CD4-positive, alpha-beta T cell treated with Interleukin-6 at 100 ng/mL for 8 hours (primary cell): ENCODE measurements at places on chromosomes 7 and 10.

DNA sequence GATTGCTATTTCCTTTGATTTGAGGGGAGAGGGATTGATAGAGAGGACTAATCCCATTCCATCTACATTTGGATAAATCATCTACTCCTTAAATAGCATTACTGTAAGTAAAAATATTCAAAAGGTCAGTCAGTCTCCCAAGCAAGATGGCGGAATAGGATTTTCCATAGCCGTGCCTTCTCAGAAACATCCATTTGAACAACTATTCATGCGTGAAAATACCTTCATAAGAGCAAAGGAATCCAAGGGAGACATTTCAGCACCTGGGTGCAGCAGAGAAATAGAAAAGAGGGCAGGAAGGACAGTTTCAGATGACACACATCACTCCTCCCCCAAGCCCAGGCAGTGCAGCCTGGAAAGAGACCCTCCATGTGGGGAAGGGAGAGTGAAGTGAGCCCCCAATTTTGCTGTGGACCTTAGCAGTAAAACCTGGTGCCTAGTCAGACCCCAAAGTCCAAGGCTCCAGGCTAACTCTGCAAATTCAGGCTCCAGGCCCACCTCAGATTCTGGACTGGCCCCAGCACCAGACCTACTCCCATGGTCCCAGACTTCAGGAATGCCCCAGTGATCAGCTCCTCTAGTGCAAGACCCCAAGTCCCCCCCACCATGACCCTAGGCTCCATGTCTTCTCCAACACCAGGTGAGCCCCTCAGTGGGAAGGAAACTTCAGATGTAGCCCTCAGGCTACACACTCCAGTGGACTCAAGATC lies 104.3 kb upstream of the LANCL2 start:
- no peak for DNase-seq

- no peak for DNase-seq
Measured at GRCh38 chr10:77293773-77294172, 343.8 kb downstream of the KCNMA1 start.

DNA sequence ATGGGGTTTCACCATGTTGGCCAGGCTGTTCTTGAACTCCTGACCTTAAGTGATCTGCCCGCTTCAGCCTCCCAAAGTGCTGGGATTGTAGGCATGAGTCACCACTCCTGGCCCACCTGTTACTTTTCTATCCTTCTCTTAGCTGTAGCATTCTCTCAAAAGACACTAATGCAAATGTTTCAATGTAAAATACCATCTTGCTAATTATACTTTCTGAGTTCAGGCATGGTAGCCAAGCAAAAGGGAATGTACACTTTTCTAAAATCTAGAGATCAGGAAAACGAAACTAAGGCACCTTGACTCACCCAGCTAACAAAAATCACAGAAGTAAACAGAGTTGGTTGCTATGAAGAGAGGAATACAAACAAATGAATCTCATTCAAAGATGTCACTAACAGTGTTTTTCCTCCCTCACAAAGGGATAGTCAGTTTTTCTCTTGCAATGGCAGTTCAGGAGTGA lies 401.0 kb upstream of the NRP1 start:
- DNase-seq, result no peak

GRCh38 chr7:74606909-74607510 lies 50.5 kb upstream of the GTF2I start:
- DNase-seq, result no peak

DNA sequence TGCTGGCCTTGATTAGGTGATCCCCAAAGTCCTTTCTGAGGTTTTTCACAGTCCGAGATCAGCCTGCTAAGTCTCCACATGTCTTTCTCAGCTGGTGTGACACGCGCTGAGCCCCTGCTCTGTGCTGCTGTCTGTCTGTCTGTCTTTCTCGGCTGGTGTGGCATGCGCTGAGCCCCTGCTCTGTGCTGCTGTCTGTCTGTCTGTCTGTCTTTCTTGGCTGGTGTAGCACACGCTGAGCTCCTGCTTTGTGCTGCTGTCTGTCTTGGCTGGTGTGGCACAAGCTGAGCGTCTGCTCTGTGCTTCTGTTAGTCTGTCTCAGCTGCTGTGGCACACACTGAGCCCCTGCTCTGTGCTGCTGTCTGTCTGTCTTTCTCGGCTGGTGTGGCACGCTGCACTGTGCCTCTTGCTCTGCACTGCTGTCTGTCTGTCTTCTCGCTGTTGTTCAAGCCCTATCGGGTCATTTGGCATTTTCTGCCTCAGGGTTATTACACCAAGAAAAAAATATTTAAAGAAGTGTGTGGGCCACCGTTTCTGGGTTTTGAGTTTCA lies 217.3 kb upstream of the SHH start:
- DNase-seq, result no peak

DNA sequence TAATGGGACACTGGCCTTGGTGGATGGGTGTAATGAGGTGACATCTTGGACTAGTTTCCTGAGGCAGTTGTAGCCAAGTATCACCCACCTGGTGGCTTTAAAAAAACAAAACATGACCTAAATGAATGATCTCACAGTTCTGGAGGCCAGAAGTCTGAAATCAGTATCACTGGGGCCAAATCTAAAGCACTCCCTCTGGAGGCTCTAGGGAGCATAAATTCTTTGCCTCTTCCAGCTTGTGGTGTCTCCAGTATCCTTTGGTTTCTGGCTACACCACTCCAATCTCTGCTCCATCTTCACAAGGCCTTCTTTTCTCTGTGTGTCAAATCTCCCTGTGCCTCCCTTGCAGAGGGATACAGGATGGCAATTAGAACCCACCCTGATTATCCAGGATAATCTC lies 342.9 kb downstream of the CALN1 start:
- DNase-seq, result no peak

DNA sequence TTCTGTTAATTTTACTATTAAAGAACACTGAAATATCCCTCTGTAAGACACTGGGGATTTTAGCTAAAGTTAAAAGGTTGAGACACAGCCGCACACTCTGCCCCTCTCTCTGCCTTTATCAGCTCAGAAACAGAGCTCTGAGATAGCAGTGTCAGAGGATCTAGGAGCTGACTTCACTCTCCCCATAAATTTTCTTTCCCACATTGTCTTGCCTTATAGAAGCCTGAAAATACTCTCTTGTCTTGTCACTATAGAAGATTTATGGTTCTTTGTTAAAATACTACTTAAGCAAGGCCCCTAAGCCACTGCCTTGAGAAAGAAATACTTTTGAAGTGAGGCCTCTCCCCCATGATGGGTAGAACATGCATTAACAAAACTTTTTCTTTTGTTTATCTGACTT lies 105.7 kb upstream of the C10orf90 start:
- DNase-seq, result no peak

GRCh38 chr7:39407723-39408122 lies 158.5 kb upstream of the YAE1 start:
- DNase-seq, result no peak

DNA sequence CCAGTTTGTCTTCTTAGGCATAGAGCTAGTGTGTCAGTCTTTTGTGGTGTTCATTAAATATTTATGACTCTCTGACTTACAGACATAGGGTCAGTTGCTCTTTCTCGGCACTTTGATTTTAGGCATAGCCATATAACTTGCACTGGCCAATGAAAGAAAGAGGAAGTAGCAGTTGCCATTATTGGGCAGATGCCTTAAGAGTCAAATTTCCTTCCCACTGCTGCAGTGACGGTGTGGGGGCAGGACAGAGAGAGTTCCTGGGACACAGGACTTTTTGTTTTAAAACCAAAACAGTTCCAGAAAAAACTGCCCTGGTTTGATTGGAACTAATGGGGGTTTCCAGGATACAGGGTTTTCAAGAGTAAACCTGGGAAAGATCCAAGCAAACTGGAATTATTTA lies 60.2 kb upstream of the PHF14 start:
- DNase-seq, result no peak

GRCh38 chr10:1116696-1117280 lies 60.6 kb downstream of the WDR37 start:
- no peak for DNase-seq

GRCh38 chr10:1524540-1524939 lies 212.8 kb downstream of the ADARB2 start:
- DNase-seq, result no peak

- DNase-seq, result no peak
Measured at GRCh38 chr10:28285816-28286215, 17.0 kb downstream of the MPP7 start.

DNA sequence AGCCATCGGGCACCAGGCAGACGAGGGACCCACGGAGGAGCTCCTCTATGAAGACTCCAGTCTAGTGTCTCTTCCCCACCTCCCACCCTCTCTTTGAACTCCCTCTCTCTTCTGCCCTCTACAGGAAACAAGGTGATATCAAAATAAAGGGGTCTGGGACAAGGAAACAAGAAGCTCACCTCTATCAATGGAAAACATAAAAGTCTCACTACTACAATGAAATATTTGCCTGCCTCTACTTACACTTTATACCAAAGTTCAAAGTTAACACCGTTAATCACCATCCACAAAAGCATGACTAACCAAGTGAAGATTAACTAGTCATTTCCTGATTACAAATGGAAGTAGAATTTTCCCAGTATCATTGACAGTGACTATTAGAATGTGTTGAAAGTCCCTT lies 82.2 kb downstream of the PARD3 start:
- no peak for DNase-seq

DNA sequence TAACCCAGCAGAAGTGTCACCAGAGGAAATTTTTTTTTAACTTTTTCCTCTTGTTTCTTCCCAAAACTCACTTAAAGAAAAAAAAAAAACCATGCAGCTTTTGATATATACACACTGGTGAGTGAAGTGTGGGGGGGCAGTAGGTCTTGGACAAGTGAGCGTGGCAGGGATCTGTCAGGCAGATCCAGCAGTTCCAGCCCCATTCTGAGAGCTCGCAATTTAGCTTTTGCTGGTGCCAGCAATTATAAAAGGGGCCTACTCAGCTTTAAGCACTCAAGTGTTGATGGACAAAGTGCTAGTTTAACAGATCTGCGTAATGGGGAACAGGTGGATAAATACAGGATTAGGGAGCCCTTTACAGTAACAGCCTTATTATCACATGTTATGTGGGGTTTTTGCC lies 619.2 kb upstream of the GALNT17 start:
- DNase-seq, result no peak

DNA sequence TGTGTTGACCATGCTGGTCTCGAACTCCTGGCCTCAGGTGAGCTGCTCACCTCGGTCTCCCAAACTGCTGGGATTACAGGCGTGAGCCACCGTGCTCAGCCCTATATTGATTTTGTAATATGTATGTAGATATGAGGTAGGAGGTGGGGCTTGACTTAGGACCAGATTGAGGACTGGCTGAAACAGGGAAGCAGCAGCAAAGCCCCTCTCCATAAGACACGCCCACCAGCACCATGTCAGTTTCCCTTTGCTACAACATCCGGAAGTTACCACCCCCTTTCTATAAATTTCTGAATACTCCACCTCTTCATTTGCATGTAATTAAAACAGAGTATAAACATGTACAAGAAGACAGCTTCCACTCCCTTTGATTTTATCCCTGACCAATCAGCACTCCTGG lies 47.9 kb upstream of the MYL10 start:
- no peak for DNase-seq

GRCh38 chr7:125424721-125425120 lies 495.1 kb upstream of the POT1 start:
- DNase-seq, result no peak
